NCI-H1436 (cell line): ENCODE measurements at places on chromosomes 7 and 10.

GRCh38 chr7:44324204-44324480 is 1.3 kb downstream of the CAMK2B start:
- no peak for DNase-seq

GRCh38 chr7:47777531-47778152 is 170.6 kb downstream of the PKD1L1 start:
- DNase-seq = no peak

DNA sequence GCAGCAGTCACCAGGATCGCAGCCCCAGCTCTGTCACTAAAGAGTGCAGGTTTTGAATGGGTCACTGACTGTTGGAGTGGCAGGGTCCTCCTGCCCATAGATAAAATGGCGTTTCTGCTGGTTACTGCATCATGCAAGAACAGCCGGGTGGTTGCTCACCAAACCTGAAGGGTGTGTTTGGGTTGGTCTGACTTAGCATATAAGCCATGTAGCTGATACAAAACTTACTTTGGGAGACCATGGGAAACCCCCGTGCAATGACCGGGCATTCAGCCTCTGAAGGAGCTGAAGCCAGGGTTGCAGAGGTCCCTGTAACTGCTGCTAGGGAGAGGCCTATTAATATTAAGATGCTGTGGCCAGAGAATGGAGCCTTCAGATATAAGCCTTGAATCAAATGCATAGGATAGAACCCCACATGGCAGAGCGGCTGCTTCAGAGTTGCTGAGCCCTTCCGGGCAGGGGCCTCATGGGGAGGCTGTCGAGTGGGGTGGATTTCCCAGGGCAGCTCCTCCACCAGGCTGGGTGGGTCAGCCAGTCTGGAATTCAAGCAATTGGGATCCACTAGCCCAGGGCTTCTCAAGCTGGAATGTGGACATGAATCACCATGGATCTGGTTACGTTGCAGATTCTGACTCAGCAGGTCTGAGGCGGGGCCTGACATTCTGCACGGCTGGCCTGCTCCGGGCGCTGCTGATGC is 70.9 kb upstream of the CTBP2 start:
- DNase-seq = no peak

DNA sequence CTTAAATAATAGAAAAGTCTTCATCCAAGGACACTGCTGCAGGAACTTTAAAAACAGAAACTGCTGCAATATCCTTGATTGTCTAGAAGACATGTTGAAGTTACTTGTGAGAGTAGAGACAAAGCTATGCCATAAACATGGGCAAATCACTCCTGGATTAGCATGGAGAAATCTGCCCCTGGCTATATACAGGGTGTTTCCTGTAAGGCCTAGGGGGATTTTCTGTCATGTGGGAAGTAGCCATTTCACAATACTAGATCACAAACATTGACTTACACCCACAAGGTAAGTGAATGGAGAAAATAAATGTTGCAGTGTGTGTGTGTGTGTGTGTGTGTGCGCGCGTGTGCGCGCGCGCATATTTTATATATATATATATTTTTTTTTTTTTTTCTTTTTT is 35.2 kb upstream of the PDK4 start:
- no peak for DNase-seq

DNA sequence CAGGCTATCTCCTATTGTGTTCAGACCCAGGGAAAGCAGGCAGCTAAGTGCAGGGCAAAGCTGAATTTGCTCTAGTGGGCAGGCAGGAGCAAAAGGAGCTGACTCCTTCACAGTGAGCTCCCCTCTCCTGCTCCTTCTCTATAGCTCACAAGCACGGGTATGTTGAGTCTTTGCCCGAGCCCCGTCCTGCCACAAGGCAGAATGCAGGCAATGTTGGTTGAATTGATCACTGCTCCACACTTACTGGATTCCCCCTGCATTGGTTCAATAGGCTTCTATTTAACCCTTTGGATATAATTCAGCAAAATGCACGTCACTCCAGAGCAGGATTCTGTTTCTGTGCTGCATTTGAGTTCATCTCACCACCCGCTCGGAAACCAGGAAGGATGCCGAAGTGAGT is 16.2 kb upstream of the C10orf90 start:
- DNase-seq = no peak

DNA sequence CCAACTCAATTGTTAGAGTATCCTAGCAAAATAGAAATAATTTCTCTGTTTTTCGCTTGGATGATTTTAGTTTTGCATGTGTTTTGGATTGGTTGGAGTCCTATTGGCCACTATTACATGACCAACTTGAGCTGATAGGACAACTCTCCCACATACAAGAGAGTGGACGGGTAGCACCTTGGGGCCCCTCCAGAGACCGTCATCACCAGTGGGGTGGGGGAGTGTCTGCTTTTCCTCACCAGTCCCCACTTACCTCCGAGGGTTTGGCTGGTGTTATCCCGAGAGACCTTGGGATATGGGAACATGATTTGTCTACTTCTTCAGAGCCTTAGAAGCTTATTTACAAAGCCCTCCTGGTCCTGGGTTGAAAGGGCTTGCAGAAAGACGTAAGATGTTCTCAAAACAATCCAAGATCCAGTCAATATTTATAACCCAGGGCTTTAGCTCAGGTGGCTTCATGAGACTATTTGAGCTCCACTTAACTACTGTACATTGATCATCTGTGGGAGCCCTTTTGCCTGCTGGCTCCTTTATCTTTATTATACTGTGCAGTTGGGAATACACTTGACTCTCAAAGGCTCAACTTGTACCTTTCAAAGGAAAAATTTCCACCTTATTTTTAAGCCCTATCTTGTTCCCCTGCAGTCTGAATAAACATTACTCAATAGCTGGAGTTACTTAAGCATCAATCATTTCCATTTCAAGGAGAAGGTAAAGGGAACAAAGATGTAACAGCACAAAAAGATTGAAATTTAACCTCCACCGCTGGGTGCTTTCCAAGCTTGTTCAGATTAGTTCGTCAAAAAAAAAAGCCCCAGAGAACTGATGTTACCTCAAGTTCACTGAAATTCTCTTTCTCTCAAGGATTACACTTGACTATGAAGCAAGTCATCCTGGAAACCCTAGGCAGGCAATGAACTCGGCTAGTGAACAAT is 119.7 kb downstream of the WDR11 start:
- no peak for DNase-seq

- DNase-seq = no peak
These were observed 44.8 kb downstream of the MALSU1 start for GRCh38 chr7:23343806-23344475.

DNA sequence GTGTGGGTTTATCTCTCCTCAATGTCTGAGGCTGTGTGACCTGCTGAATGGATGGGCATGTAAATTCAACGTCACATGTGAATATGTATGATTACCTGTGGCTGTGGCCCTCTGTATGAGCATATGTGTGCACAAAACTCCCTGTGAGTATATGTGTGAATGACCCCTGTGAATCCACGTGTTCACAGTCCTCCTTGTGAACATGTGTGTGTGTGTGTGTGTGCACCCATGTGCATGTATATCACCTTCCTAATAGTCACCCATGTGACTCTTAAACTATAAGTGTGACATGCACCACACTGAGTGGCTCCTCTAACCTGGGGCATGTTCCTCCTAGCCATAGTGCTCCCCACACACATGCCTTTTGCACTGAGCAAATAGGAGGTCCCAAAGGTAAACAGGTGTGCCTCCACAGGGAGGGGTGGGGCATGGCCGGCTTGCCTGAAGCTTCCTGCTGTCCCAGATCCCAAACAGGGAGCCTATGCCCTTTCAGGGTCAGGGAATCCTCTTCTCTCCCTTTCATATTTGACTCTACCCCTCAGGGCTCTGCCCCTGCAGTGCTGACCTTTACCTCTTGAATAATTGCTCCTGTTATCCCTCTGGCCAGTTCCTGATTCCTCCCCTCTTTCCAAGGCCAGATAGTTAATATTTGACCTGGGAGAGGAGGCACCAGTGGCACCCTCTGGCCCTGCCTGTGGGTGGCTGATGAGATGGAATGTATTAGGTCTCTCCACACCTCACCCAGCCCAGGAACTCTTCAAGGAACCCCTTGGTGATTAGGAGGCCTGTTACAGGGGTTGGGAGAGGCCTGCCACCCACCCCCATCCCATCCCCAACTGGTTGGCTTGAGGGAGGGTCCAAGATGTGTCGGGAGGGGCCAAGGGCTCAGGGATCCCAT is 1.9 kb downstream of the SEMA4G start:
- DNase-seq = no peak

DNA sequence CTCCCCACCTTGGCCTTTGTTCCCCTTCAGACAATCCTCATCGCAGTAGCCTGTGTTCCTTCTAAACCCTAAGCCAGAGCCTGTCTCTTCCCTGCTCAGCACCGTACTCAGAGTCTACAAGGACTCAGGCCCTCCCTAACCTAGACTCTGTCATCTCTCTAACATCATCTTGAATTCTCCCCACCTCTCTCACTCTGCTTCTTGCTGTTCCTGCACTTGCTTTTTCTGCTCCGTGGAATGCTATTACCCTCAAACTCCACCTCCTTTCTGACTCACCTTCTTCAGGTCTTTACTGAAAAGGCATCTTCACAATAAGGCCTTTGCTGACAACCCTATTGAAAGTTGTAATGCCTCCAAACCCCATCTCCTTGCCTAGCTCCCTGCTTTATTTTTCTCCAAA is 141.0 kb downstream of the DKK1 start:
- DNase-seq = no peak

- no peak for DNase-seq
These were observed 310.0 kb downstream of the PPP1R3A start for GRCh38 chr7:113608782-113609181.

- no peak for DNase-seq
These were observed 1.2 kb downstream of the PIP4K2A start for GRCh38 chr10:22712956-22713852.

GRCh38 chr10:28806488-28806941 is 129.2 kb downstream of the BAMBI start:
- DNase-seq = no peak

DNA sequence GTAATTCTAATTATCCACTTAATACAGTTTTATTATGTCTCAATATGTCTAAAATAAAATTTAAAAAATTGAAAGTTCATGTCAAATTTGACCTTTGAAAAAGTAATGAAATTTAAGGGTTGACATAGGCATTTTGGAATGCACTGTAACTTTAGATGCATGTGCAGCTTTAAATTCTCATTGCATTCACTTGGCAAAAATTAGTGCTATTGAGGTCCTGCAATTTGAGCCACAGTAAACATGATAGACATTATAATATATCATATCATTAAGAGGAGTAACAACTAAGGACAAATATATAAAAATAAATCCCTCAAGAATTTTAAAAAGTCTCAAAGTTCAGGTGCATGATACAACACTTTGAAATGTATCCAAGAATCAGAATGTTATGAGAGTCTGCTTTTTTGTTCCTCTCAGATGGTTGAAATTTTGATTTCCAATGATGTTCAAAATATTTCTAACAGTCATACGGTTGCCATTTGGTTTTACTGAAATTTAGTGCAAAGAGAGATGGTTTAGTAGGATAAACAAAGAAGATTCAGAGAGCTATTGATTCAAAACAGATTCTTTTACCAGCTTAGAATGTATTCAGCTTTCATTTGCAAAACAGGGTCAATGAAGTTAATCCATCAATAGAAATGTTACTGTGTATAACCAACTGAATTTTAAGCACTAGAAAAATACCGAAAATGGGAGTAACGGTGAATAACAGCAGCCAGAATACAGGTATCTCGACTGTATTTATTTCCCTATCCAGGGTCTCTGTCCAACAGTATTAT is 71.8 kb downstream of the SEMA3A start:
- no peak for DNase-seq

GRCh38 chr10:22436526-22436892 is 91.2 kb downstream of the SPAG6 start:
- DNase-seq = no peak

DNA sequence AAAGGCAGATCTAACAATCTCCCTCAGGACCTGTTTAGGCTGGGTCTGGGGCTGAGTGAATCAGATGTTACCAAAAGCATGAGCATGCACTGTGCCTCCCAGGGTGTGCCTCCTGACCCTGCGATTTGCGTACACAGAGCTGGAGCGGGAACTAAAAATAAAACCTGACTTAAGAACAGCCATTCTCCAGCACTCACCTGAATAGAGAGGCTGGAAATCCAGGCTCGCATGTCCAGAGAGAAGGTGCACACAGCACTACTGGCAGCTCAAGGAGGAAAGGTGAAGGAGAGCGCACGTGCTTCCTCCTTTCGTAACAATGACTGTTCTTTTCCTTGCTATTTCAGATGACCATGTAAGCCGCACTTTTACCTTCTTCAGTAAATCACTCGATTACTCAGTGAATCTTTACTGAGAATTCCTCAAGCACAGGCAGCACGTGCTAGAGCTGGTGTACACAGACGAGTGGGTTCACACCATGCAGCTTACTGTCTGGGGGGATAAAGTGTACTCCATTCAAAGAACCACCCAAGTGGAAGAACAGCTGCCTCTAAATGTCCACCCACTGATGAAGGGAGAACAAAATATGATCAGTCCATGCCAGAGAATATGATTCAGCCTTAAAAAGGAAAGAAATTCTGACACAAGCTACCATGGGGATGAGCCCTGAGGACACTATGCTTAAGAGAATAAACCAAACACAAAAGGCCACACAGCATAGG is 45.6 kb downstream of the SFMBT2 start:
- no peak for DNase-seq

GRCh38 chr10:77074104-77074624 is 563.4 kb downstream of the KCNMA1 start:
- no peak for DNase-seq

DNA sequence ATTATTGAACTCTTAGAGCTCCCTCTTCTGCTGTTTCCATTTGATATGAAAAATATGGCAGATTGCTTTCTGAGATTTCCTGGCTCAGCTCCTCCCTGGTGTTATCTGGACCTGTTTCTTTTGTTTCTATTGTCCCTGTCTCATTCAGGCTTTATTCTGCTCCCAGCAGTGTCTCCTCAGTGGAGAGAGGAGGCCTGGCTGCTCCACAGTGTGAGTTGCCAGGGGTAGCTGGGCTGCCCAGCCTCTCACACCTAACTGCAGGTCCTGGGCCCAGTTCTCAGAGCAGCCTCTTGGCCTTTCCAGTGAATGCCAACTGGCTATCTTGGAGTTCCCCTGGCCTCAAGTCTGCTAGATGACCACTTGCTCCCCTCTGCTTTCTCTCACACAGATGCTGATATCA is 127.0 kb downstream of the VPS41 start:
- DNase-seq = no peak

DNA sequence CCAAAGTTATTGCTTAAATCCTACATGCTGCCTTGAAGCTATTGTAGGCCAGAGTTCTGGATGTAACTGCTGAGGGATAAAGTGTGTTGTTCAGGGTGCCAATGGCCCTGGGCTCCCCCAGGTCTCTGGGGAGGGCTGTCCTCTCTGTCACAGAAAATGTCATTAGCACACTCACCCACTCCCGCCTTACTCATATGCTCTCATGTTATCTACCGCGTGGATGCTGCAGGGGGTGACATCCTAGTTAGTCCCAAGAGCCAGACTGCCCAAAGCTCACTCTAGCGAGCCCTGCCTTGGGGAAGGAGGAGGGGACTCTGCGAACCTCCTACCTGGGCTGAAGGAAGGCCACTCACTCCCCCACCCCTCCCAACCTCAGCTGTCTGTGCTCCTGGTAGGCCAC is 122.5 kb downstream of the FRMD4A start:
- no peak for DNase-seq

GRCh38 chr10:44395902-44396670 is 11.2 kb upstream of the CXCL12 start:
- DNase-seq = no peak

- DNase-seq = no peak
These were observed 4.3 kb downstream of the CLIP2 start for GRCh38 chr7:74293577-74293908.
